DMS79 (cell line): ENCODE measurements at places on chromosomes 6 and 20.

DNA sequence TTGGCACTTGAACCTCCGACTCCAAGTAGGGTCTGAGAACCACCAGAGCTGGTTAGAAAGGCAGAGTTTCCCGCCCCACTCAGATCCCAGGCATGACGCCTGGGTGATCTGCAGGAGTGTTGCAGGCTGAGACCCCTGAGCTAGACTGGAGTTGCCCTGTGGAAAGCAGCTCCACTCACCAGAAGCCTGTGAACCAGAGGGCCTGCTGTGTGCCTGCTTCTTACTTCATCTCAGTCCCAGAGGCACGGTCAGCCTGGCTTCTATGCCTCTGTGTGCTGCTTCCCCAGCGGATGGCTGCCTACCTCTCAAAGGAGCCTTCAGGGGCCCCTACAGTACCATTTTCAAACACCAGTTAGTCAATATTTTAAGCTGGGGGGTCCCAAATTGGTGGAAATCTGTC is 15.6 kb upstream of the CCN6 start:
- DNase-seq, result no peak

- no peak for DNase-seq
Observed at GRCh38 chr6:7975764-7976146, 65.2 kb upstream of the TXNDC5 start.

DNA sequence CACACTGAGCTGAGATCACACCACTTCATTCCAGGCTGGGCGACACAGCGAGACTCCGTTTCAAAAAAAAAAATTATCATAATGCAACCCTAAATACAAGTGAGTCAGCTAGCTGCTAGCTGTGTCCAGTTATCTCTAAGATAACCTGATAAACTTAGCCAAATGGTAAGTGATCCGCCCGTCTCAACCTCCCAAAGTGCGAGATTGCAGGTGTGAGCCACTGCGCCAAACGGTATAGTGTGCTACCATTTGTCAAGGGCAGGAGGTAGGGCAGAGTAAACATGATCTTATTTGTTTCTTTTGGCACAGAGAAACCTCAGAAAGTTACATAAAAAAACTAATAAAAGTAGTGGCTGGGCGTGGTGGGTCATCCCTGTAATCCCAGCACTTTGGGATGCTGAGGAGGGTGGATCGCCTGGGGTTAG is 4.7 kb upstream of the C6orf132 start:
- no peak for DNase-seq

DNA sequence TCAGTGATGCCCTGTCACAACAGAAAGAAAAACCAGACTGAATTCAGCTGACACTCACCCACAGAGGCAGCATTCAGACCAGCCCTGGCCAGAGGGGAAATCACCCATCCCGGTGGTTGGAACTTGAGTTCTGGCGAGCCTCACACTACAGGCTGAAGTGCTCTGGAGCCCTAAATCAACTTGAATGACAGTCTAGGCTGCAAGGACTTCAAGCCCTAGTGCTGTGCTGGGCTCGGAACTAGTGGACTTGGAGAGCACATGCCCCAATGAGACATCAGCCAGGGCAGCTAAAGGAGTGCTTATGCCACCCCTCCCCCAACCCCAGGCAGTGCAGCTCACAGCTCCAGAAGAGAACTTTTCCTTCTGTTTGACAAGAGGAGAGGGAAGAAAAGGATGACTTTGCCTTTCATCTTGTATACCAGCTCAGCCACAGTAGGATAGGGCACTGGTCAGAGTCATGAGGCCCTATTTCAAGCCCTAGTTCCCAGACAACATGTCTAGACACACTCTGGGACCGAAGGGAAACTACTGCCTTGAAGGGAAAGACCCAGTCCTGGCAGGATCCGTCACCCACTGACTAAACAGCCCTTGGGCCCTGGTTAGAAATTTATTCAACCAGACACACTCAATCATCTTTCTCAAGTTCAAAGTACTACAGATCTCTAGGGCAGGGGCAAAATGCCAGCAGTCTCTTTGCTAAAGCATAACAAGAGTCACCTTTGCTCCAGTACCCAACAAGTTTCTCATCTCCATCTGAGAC is 43.2 kb upstream of the PNRC1 start:
- DNase-seq, result no peak

DNA sequence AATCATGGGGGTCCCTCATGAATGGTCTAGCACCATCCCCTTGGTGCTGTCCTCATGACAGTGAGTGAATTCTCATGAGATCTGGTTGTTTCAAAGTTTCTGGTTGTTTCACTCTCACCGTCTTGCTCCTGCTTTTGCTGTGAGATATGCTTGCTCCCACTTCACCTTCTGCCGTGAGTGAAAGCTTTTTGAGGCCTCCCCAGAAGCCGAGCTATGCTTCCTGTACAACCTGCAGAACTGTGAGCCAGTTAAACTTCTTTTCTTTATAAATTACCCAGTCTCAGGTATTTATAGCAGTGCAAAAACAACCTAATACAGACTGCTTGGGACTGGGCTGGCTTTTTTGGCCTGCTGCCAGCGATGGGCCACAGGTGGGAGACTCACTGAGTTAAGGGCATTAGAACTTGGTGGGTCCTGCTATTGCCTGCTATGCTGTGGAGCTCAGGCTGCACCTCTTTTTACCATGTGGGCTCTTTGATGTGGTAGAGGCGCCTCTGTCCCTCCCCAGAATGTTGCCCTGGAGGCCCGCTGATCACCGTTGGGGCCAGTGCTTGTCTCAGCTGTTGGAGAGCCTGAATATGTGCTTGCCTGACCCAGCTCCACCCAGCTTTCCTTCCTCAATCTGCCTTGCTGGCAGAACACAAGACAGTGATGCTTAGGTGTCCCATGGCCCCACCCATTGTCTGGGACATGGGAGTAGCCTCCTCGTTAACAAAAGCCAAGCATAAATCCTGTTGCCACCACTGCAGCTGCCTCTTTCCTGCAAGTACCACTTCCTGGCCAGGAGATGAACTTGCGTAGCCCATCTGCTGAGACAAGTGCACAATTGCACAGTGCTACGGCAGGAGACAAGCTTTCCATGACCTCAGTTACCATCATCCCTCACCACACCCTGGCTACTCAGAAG is 47.1 kb downstream of the IGF2R start:
- DNase-seq, result no peak

DNA sequence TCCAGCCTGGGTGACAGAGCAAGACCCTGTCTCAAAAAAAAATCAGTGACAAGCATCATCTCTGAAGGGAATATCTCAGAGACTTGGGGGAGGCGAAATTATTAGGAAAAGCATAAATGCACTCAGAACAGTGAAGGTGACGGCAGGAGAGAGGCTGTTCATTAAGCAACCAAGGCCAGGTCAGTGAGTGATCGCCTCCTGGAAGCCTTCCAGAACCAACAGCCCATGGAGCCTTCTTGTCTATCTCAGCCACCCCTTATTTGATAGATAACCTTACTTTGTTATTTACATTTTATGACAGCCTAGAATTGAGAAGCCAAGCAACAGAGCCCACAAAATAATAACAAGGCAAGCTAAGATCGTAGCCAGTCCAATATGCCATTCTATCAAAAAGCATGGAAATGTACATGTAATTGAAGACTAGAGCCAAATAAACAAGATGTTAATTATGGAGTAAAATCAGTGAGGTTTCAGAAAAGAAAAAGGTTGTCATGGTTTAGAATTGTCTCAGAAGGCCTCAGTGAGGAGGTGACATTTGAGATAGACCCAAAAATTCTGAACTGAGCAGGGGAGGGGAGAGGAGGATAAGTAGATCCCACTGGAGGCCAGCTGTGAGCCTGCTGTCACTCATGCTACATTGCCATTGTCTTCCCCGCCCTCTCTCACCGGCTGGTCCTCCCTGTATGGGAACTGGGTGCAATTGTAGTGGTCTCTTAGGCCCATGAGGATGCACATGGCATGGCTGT is 17.8 kb downstream of the BNIP5 start:
- DNase-seq, result no peak

- no peak for DNase-seq
Observed at GRCh38 chr6:151514000-151514730, 20.3 kb downstream of the CCDC170 start.

- no peak for DNase-seq
Observed at GRCh38 chr6:67736161-67736560, 898.9 kb upstream of the ADGRB3 start.

DNA sequence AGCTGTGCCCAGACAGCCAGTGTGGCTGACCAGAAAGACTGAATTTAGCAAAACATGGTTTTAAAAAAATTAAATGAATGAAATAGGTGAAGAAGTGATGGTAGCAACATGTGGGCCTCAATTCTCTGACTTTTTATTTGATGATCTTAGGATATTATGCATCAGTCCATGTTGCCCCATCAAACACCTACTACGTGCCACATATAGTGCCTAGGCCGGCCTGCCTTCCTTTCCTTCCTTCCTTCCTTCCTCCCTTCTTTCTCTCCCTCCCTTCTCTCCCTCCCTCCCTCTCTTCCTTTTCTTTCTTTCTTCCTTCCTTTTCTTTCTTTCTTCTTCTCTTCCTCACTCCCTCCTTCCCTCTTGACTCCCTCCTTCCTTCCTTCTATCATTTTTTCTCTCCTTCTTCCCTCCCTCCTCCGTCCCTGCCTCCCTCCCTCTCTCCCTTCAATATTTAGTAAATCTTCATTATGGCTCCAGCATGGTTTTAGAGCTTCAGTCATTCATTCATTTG is 209.8 kb downstream of the TSHZ2 start:
- DNase-seq, result no peak
